ENCODE measurements at places on chromosomes 3 and 15.

- no peak for DNase-seq
Measured at GRCh38 chr15:39752246-39752645, 30.4 kb downstream of the FSIP1 start.

GRCh38 chr15:95814908-95815307 is 515.6 kb upstream of the NR2F2 start:
- DNase-seq, result no peak

- no peak for DNase-seq
Measured at GRCh38 chr15:79592126-79592525, 160.0 kb downstream of the MINAR1 start.

DNA sequence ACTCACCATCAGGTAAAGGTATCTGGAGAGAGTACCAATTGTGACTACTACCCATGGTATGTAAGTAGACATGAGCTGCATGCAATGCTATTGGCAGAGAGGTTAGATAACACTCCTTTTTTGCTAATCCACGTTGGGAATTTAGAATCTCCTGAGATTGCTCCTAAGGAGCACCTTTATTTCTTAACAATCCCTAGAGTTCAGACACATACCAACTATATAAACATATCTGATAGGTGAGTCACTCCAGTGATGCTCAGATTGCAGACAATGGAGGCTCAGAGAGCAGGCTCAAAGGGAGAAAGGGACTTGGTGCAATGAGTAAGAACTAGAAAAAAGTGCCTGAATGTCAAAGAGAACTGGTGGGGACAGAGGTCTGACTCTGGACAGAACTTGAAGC is 47.0 kb upstream of the LRRFIP2 start:
- no peak for DNase-seq

- DNase-seq, result no peak
Measured at GRCh38 chr3:57029924-57030323, 30.5 kb upstream of the SPATA12 start.

DNA sequence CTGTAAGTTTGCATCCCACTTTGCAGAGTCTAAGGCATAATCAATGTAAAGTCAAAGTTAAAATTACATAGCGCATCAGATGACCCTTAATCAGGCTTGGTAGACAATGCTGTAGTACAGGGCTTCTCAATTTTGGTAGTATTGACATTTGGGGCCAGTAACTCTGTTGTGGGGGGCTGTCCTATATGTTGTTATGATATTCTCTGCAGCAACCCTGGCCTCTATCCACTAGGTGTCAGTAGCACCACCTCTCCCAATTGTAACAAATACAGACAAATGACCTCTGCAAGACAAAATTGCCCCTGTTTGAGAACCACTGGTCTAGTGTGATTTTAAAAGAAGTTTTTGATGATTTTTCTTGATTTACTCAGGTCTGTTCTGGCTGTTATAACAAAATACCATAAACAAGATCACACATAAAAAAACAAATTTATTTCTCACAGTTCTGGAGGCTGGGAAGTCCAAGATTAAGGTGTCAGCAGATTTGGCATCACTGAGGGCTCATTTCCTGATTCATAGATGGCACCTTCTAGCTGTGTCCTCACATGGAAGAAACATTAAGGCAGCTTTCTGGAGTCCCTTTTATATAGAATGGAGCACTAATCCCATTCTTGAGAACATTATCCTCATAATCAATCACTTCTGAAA is 37.6 kb upstream of the SLC9A9 start:
- DNase-seq, result no peak

- no peak for DNase-seq
Measured at GRCh38 chr3:184982076-184982475, 170.1 kb downstream of the VPS8 start.

DNA sequence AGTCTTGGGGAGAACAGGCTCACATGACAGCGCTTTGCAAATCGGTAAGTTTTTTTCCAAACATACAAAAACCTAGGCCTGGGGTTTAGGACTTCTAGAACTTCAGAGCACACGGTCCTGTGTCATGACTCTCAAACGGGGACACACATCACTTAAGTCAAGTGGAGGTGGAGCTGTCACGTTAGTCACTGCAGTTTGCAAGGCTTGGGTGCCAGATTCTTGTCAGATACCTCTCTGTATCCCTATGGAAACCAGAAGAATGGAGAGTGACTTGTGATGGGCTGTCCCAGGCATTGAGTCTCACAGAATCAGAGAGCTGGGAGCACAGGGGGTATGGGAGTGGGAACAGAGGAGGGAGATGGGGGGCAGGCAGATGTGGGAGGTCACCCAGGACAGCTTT is 64.8 kb downstream of the DUT start:
- DNase-seq, result no peak

GRCh38 chr3:110758208-110758607 is 313.4 kb upstream of the NECTIN3 start:
- DNase-seq, result no peak

DNA sequence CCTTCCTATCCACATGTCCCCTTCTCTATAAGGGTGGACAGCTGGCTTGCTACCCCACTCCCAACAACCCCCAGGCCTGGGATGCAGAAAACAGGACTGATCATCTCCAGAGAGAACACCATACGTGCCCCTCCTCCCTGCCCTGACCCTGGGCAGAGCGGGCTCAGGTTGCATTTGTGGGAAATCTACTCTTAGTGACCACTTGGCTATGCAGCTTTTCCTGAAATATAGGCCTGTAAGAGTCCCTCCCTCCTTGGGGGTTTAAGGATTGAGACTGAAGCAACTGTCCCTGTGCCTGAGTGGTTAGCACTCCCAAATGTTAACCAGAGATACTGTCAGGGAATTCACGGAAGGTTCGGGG is 11.7 kb downstream of the SH2D7 start:
- no peak for DNase-seq

DNA sequence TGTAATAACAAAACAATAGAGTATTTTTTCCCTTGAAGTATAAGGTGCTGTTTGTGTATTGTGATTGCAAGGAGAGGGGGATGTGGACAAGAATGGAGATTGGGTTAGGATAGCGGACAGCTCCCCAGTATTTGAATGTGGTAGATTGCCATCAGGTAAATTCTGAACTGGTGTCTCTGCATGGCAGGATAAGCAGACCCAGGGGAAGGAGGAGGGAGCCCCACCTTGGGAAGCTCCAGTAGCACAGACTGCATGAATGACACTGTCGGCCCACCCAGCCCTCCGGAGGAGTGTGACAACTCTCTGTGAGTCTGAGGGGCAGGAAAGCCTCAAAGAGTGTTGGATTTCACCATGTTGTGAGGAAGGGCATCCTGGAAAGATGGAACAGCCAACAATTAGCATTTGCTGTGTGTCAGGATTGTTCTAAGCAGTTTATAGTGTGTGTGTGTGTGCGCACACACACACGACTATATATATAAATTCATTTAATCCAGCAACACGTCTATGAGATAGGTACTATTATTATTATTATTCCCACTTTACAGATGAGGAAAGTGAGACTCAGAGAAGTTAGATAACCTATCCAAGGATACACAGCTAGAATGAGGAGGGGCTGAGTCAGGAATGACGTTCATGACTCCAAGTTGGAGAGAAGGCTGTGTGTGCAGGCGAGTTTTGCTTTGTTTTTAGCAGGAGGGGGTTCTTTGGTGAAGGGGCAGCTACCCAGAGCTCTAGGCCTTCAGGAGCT is 63.4 kb upstream of the LCTL start:
- no peak for DNase-seq

GRCh38 chr15:64742385-64742784 is 33.0 kb downstream of the RBPMS2 start:
- DNase-seq, result no peak

- no peak for DNase-seq
Measured at GRCh38 chr3:183619624-183620251, 15.7 kb upstream of the KLHL24 start.

DNA sequence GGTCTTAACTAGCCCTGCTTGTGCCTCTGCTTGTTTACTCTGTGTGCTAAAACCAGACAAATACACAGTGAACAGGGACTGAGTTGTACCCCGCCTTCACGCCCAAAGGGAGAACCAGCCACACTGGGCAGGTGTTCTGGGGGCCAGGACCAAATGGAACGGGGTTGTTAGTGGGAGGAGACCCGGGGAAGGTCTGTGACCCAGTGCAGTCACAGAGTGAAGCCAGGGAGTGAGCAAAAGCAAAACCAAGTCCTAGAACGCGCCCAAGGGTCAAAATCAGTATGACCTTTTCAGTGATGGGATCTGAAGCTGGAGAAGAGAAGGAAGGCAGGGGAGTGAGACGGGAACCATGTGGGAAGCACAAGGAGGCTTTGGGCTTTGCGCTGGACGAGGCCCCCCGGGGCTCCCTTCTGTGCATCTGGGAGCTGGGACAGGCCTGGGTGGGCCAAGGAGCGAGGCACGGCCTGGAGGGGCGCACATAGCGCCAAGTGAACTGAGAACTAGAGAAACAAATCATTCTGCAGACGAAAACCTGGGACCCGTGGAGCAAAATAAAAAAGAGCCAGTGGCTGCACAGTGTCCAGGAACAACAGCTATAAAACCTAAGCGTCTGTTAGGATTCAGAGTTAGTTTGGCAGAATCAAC is 78.3 kb upstream of the ALDH1A3 start:
- DNase-seq, result no peak

DNA sequence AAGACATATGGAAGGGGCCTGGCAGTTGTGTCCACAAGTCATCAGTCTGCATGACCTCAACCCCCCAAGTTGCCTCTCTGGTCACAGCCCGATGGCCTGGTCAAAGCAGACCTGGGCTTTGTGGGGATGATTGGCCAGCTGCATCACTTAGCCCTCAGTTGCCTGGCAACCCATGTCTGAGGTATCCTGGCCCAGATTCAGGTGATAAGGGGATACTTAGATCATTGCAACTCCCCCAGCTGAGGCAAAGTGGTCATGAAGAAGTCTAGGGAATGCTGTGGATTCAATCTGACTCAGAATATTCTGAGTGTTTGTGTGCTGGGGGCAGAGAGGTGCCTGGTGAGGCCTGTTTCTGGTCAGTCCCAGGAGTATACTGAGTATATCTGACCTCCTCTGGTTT is 5.0 kb downstream of the GPR156 start:
- DNase-seq, result no peak

- DNase-seq, result no peak
Measured at GRCh38 chr15:31280831-31281216, 45.8 kb upstream of the KLF13 start.

- DNase-seq, result no peak
Measured at GRCh38 chr3:27914199-27914598, 192.1 kb upstream of the EOMES start.

- no peak for DNase-seq
Measured at GRCh38 chr3:196563721-196564225, 4.6 kb downstream of the WDR53 start.

DNA sequence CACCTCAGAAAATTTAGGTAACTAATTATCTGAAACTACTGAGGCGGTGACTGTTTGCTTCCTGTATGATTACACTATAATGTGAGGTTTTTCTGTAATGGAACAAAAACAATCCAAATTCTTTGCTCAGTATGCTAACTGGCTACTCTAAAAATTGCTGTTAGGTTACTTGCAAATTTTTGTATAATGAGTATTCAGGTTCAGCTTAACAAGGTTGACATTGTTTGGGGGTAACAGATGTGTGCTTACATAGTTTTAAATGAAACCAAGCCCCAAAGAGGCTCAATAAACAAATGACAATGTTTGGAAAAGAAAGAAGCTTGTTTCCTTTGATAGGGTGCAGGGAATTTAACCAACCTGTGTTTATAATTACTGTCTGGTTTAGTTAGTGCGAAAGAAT is 414.5 kb upstream of the MDFIC2 start:
- DNase-seq, result no peak

DNA sequence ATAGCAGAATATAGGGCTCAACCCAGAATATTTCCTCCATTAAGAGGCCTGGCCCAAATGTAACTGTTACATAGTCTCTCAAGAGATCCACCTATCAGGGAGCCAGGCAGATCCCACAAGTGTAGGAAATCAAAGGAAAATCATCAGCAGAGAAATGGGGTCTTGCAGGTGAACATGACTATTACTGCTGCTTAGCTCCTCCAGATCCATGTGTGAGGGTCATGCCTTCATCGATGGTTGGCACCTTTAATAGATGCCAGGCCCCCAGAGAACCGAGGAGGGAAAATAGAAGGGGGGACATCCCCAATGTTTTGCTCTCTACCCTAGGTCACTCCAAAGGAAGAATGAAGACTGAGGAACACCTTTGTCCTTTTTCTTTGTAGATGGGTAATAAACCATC is 1029.9 kb upstream of the CADM2 start:
- DNase-seq, result no peak

DNA sequence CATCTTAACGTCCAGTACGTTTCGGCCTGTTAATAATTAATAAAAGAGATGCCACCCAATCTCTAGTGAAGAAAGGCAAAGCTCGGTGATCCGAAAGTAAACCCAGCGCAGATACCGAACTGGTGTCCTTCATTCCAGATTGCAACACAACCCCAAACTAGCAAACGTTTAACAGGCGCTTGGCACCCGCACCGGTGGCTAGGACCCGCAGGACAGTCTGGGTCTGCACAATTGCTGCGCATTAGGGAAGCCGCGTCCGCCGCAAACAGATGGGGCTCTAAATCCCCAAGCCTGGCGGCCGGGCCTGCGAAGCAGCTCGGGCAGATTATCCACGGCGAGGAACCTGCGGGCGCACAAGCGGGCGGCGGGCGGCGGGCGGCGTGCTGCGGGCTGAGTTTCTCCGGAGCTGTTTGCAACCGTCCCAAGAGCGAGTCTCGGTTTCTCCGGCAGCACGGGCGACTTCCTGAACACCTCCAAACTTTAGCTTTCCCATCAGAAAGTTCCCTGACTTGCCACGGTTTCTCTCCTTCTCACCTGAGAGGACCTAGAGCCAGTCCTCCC is 112.1 kb upstream of the ICE2 start:
- DNase-seq, result no peak

- no peak for DNase-seq
Measured at GRCh38 chr3:154496540-154496939, 66.5 kb upstream of the GPR149 start.

- no peak for DNase-seq
Measured at GRCh38 chr3:177213801-177214535, 16.7 kb upstream of the TBL1XR1 start.

DNA sequence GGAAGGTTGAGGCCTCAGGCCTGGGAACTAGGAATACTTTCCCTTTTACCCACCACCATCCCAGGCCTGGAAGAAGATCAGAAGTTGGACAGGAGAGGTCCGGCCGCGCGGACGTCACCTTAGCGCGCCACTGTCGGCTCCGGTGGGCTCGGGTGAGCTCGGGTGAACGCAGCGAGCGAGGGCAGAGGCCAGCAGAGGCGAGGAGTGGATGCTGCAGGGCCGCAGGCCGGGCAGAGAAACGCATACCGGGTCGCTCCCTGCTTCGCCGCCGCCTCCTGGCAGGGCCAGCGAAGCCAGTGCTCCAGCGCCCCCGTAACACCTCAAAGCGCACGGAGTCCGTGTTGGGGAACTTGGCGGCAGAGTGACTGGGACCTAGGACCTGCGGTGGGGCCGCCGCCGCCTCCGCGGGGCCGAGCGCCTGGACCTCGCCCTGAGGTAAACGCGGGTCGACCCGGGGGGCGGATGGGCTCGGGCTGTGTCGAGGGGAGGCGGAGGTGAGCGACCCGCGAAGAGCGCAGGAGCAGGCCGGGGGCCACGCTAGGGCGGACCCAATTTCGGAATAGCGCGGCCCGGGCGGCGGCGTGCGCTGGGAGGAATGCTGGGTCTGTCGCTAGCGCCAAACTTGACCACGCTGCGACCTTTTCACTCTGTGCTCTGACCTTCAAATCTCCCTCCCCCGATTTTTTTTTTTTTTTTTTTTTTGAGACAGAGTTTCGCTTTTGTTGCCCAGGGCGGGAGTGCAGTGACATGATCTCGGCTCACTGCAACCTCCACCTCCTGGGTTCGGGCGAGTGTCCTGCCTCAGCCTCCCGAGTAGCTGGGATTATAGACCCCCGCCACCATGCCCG is 1.6 kb downstream of the CYP11A1 start:
- no peak for DNase-seq

- no peak for DNase-seq
Measured at GRCh38 chr3:189041482-189042090, 130.2 kb upstream of the TPRG1 start.

All from NCI-H1417 treated with DMSO at 0.1 percent for 48 hours (cell line).